ENCODE measurements at places on chromosomes 4 and X. TPM values are rescaled to one million over a fixed set of nuclear protein-coding genes. Genes with fewer than 3 reads are reported as not detected.

Gene RASGEF1B
- 24.7 TPM for total RNA-seq

GRCh38 chr4:19256823-19257222 is 994.9 kb upstream of the SLIT2 start:
- DNase-seq, result no peak

DNA sequence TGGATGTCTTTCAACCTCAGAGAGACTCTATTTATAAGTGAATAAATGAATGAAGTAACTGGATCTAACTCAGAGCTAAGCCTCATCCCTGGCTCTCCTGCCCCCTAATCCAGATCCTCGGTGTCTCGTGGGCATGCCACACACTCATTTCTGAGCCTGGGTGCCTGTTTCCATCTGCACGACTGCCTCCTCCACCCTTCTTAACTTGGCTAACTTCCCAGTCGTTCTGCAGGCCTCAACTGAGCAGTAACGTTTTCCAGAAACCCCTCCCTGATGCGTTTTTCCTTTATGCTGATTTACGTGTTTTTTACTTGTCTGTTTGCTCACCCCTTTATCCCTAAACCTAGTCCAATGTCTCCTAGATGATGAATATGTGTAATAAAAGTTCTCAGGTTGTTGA is 186.9 kb upstream of the HS3ST1 start:
- no peak for DNase-seq

- DNase-seq, result no peak
Observed at GRCh38 chr4:139025841-139026240, 10.3 kb downstream of the NOCT start.

DNA sequence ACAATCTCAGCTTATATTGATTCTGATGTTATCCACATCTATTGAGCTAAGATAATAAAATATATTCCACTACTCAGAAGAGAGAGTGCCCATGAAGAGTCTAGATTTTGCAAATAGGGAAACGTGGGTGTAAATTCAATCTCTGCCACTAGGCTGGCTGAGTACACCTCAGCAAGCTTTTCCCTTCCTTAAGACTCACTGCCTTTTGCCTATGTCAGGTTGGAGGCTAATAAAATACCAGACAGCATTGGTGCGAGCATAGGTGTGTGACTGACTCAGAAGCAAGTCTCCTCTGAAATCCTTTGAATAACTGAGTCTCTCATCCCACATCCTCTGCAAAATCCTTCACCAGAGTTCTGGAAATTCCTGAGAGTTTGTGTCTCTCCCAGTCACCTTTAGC is 405.4 kb upstream of the CPEB2 start:
- DNase-seq, result no peak

DNA sequence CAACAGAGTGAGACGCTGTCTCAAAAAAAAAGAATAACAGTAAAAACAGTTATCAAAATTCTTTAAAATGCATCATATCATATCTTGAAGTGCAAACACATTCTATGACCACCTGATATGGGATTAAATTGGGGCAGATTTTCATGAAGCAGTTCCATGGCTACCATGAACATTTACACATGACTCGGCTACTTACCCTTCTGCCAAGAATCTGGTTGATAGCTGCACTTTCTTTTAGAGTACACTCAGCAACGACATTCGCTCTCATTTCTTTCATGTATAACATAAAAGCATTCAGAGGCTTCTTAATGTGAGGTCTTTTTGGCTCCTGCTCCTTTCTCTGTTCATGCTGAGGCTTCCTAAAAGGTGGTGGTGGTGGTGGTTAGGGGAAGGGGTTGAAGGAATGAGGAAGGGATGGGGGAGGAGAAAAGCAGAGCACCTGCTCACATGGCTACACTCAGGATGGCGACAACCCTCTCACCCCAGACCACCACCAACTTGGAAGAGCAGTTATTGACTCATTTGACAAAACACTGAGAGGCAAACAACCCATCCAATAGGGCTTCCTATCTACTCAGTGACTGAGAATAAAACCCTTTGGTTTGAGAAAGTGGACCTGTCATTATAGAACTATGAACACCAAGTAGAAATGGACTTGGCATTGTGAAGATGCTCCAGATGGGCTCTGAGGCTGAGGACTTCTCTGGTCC is 88.5 kb downstream of the HADH start:
- DNase-seq, result no peak

DNA sequence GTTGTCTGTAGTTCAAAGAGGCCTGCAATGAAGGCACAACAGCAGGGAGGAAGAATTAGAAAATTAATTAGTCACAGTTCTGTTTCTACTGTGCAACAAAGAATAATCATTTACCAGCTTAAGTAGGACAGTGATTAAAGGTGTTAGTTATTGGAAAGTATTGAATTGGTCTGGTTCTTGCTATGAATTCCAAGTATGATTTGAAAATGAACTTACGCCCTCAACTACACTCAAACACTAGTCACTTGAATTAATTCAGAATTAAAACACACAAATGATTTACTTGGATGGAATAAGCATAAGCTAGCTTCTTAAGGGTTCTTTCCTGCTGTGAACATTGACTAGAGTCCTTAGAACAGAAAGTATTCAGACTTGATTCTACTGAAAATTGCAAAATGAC is 69.9 kb upstream of the EXOC1L start:
- DNase-seq, result no peak

DNA sequence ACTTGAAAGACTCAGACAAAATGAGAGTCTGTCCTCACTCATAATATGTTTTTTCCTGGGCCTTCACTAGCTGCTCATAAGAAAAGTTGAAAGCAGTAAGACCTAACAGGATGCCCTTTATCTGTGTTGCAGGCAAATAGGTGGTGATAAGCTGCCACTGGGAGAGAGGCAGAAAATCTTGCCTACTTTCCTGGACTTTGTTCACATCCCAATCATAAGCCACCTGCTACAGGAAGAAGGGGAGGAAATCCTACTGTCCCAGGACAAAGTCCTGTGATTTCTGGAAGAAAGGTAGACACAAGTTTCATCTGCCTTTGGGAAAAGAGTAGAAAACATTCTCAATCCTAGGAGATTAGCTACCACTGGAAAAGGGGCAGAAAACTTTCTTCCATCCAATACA is 13.3 kb upstream of the SPANXN2 start:
- no peak for DNase-seq

GRCh38 chrX:103170216-103170615 is 44.7 kb upstream of the BEX4 start:
- DNase-seq, result no peak

Gene DIPK2B
- total RNA-seq, result 7.1 TPM

Gene NXF2
- not detected for total RNA-seq

DNA sequence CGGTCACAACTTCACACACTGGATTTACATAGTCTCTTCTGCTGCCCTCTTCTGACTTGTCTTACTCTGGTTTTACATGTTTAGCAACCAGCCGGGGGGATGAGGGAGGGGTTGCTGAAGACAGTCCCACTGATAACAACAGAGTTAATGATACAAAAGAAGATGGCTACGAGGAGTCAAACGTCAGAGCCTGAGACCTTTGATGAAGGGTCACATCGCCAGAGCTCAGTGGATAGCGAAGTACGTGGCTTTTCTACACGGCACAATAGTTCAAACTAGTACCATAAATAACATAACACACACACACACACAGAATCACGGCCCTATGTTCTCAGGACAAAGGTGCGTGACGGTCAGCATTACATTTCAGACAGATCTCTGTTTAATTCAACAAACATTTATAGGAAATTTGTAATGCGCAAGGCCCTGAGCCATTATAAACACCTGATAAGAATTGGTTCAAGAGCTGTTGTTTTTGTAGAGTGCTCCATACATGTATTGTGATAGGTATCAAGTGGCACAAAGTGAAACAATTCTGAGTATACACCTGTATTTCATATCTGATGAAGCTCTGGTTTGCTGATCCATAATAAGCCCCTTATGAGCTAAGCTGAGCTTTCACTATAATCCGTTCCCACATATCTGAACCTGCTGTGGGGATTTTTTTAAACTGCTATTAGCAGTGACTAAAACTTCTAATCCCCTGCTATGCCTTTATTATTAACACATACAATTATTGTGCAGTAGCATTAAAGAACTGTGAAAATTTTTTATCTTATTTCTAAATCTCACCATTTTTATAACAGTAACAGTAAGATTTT is 100.0 kb downstream of the NR3C2 start:
- DNase-seq, result no peak

- no peak for DNase-seq
Observed at GRCh38 chr4:183394166-183394951, 50.1 kb upstream of the CDKN2AIP start.
